ENCODE measurements at places on chromosomes 11 and 22.

- DNase-seq: no peak
Measured at GRCh38 chr11:6440906-6441358, at the start of gene HPX. Gene HPX (minus strand): TSS chr11:6440987. CDS start chr11:6440963, 24 bp downstream.

- DNase-seq: no peak
Measured at GRCh38 chr22:17842386-17842785, 68.1 kb upstream of the BID start.

- no peak for DNase-seq
Measured at GRCh38 chr11:130554241-130555055, 106.0 kb downstream of the ADAMTS15 start.

DNA sequence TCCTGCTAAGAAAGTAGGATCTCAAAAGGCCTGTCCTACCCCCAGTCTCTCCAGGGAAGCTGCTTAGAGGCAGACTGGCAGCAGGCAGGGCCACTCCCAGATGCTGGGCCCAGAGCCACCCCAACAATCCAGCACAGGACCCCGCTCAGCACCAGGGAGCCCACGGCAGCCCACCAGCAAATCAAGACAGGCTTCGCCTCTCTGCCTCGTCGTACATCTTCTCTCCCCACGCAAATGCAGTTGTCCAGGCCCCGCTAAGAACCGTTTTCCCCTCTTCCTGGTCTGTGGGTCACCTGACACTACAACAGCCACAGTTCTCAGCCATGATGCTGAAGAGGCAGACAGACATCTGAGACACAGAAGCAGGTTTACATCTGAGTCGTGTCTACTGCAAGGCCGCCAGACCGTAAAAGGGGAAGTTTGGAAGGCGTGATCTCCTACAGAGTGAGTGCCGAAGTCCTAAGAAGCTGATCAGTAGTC lies 51.1 kb downstream of the IGSF9B start:
- DNase-seq: no peak

GRCh38 chr11:61771195-61771894 lies 18.9 kb downstream of the MYRF start:
- DNase-seq: no peak

- DNase-seq: no peak
Measured at GRCh38 chr11:108709741-108710140, 44.9 kb downstream of the DDX10 start.

GRCh38 chr11:11979488-11980117 lies 28.8 kb downstream of the DKK3 start:
- DNase-seq: no peak

DNA sequence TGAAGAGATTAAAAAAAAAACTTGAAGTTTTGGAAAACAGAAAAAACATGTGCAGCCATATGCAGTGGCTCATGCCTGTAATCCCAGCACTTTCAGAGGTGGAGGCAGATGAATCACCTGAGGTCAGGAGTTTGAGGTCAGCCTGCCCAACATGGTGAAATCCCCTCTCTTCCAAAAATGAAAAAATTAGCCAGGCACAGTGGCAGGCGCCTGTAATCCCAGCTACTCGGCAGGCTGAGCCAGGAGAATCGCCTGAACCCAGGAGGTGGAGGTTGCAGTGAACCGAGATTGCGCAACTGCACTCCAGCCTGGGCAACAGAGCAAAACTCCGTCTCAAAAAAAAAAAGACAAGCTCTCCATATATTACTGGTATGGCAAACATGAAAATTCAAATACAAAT lies 7.6 kb downstream of the DLG2 start:
- DNase-seq: no peak

DNA sequence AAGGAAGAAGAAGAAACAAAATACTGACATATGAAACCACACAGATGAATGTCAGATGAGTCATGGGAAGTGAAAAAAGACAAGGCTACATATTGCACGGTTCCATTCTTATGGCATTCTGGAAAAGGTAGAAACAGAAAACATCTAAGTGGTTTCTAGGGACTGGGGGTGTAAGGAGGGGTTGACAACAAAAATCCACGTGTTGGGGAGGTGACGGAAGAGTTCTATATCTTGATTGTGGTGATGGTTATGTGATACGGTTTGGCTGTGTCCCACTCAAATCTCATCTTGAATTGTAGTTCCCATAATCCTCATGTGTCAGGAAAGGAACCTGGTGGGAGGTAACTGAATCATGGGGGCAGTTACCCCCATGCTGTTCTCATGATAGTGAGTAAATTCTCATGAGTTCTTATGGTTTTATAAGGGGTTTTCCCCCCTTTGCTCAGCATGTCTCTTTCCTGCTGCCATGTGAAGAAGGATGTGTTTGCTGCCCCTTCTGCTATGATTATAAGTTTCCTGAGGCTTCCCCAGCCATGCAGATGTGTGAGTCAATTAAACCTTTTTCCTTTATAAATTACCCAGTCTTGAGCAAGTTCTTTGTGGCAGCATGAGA lies 6.4 kb upstream of the ARFGAP3 start:
- peak; percentile 38 for DNase-seq

GRCh38 chr11:44389963-44390605 lies 80.1 kb upstream of the ALX4 start:
- no peak for DNase-seq

- DNase-seq: no peak
Measured at GRCh38 chr11:45089251-45089650, 57.2 kb upstream of the PRDM11 start.

- DNase-seq: no peak
Measured at GRCh38 chr11:44310463-44311272, 729 bp upstream of the ALX4 start.

GRCh38 chr11:121892131-121892681 lies 223.8 kb downstream of the BLID start:
- no peak for DNase-seq

- no peak for DNase-seq
Measured at GRCh38 chr11:132858223-132858622, 674.1 kb downstream of the OPCML start.

- no peak for DNase-seq
Measured at GRCh38 chr11:34305193-34305592, 52.6 kb downstream of the ABTB2 start.

DNA sequence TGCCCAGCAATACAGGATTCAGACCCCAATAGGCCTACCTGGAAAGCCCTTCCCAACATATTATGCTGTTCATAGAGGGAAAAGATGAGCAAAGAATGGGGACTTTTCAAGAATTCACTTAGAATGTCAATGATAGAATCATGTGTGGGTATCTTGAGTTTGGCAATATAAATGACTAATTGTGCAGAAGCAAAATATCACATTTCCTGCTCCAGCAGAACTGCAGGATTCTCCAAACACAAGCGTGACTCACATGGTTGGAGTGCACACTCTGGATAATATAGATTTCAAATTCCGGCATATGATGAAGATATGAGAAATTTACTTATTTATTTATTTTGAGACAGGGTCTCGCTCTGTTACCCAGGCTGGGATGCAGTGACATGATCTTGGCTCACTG lies 12.5 kb upstream of the APOL5 start:
- no peak for DNase-seq

DNA sequence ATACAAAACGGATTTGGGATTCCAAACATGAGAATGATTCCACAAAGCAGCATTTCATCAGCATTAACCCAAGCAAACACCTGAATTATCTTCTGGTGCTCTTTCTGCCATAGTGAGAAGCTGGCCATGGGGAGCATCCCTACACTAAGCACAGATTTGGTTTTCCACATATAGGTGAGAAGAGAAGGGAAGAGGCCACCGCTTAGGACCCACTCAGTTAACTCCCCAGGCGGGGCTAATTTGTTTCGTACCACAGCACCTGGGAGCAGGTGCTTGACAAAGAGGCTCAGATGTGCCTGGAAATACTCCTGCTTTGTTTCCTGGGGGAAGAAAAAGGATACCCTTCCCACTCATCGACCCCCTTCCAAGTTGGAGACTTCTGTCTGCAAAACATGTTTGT lies 64.2 kb downstream of the RAB30 start:
- no peak for DNase-seq

DNA sequence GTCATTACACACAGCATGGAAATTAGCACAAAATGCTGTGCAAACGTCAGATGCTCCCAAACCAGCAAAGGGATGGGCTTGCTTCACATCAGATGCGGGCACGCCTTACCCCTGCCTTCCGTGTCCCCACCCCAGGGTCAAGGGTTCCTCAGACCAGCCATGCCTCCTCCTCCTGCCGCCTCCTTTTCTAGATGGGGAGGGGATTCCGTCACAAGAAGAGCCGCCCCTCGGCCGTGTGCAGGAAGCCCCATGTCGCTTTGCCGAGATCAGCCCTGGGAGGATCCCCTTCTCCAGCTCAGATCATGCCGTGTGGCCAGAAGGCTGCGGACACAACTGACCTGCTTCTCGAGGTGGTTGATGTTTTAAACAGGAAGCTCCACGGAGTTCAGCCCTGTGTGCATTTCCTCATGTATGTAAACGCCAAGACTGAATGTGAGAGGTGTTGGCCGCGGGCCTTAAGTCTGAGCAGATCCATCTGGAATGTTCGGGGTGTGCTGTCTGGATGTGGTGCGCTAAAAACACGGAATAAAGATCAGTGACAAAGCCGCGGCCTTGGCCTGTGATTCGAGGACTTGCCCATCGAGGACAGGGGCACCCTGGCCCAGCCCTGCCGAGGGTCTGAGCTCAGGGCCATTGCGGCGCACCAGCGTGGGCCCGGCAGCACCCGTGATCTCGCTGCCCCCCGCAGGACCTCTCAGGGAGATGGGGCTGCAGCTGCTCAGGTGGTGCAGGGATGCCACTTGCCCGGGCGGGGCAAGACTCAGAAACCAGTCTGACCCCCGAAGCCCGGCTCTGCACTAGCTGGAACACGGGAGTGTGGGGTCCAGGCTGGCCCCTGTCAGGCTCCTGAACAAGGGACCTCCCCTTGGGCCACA lies 412.9 kb downstream of the TBC1D22A start:
- no peak for DNase-seq

GRCh38 chr11:108562746-108563581 lies 30.6 kb downstream of the EXPH5 start:
- no peak for DNase-seq

DNA sequence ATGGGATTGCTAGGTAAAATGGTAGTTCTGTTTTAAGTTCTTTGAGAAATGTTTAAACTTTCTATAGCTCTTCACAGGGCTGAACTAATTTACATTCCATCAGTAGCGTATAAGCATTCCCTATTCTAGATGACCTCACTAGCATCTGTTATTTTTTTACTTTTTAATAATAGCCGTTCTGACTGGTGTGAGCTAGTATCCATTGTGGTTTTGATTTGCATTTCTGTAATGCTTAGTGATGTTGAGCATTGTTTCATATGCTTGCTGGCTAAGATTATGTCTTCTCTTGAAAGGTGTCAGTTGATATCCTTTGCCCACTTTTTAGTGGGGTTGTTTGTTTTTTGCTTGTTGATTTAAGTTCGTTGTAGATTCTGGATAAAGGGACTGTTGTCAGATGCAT lies 35.9 kb downstream of the MMP27 start:
- DNase-seq: no peak

DNA sequence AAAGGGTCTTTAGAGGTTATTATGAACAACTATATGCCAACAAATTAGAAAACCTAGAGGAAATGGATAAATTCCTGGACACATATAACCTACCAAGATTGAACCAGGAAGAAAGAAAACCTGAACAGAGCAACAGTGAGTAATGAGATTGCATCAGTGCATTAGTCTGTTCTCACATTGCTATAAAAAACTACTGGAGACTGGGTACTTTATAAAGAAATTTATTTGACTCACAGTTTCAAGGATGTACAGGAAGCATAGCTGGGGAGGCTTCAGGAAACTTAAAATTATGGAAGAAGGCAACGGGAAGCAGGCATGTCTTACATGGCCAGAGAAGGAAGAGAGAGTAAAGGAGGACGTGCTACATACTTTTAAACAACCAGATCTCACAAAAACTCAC lies 70.8 kb upstream of the GNAZ start:
- no peak for DNase-seq

DNA sequence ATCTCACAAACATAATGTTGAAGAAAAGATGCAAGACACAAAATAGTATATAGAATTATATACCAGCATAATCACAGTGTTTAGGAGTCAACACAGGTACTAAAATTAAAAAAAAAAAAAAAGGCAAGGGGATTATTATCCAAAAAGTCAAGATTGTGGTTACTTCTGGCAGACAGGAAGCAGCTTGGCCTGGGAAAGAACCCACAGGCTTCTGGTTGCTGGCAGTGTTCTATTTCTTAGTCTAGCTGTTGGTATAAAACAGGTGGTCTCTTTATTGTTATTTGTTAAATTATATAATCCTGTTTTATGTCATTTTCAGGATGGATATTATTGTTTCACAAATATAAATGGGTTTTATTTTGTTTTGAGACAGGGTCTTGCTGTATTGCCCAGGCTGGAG lies 54.0 kb downstream of the C11orf58 start:
- no peak for DNase-seq

GRCh38 chr11:17298302-17298701 lies 21.8 kb downstream of the NUCB2 start:
- no peak for DNase-seq

DNA sequence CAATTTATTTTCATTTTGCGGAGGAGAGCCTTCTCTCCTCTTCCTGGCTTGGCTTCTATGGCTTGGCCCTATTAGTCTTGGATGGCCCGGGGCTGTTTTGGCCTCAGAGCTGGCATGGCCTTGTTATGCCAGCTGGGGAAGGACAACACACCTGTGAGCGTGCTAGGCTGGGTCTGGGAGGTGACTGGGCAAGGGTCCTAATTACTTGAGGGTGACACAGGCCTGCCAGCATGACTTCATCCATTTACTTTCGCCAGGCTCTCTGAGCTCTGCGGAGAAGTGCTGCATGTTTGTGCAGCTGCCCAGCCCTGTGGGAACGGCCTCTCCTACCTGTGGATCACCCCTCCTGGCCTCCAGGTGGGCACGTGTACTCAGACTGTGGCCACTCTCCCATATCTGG lies 153.6 kb downstream of the SNX19 start:
- DNase-seq: no peak
